ENCODE measurements at places on chromosomes 13 and 19. TPM values are rescaled to one million over a fixed set of nuclear protein-coding genes. Genes with fewer than 3 reads are reported as not detected.

GRCh38 chr13:106551751-106552150, 16.2 kb downstream of the ARGLU1 start:
- no peak for DNase-seq
- H3K27me3 ChIP-seq: no peaks in the 10 kb centered on the region
- H3K4me3 ChIP-seq: no peak overlapping the region
- H3K27ac ChIP-seq: no peak overlapping the region
- no peaks in the 10 kb centered on the region for H3K4me1 ChIP-seq

The APBA3 gene
- 14.6 TPM for total RNA-seq

The FXYD1 gene
- 152 TPM for total RNA-seq

The PSG7 gene
- not detected for total RNA-seq

- no peaks in the 10 kb centered on the region for H3K36me3 ChIP-seq
- no peak overlapping the region for H3K27ac ChIP-seq
- H3K27me3 ChIP-seq: no peaks in the 10 kb centered on the region
- no peaks in the 10 kb centered on the region for H3K4me1 ChIP-seq
- H3K4me3 ChIP-seq: no peak overlapping the region
Observed at GRCh38 chr13:34513526-34513925, 428.5 kb upstream of the NBEA start.

DNA sequence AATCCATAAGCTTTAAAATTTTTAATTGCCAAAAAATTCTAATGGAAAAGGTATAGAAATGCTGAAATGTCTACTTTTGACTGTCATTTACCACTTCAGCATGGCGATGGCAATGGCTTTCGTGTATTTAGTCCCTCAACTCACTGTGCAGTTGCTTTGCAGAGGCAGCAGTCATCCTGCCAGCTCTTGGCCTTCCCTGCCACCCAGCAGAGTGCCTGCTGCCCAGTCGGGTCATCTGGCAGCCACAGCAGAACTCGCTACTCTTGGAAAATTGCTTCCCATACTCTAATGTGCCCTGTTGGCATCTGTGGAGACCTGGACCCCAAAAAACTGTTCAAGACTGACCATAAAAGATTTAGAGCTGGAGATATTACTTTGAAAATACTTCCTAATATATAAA, 383.2 kb downstream of the UQCRFS1 start:
- H3K27me3 ChIP-seq: no peaks in the 10 kb centered on the region
- H3K36me3 ChIP-seq: no peaks in the 10 kb centered on the region
- peak; percentile 53 for DNase-seq
- no peak overlapping the region for H3K27ac ChIP-seq

The HDGFL2 gene
- total RNA-seq: 35.0 TPM

DNA sequence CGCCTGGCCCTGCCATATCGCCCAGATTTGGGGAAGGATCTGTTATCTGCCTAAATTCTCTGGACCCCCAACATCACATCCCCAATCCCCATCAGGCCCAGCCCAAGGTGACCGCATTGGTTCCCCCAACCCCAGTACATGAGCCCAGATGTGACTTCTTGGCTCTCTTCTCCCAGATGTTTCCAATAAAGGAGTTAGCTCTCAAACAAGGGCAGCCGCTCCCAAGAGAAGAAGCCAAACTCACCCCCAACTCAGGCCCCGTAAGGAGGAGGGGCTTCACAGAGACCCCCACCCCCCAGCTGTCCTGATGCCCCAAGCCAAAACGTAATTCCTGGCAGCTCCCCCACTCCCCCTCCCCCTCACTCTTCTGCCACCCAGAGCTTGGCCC, 6.9 kb downstream of the FBN3 start:
- H3K27ac ChIP-seq: no peak overlapping the region
- no peak overlapping the region for H3K4me3 ChIP-seq
- peaks cover 55% of the 10 kb centered on the region for H3K4me1 ChIP-seq
- no peaks in the 10 kb centered on the region for H3K36me3 ChIP-seq

- no peak overlapping the region for H3K27ac ChIP-seq
- no peaks in the 10 kb centered on the region for H3K36me3 ChIP-seq
- no peaks in the 10 kb centered on the region for H3K4me1 ChIP-seq
- H3K27me3 ChIP-seq: no peaks in the 10 kb centered on the region
- no peak for DNase-seq
Observed at GRCh38 chr13:24629320-24629719, 50.9 kb upstream of the ATP12A start.

- H3K4me3 ChIP-seq: no peak overlapping the region
- H3K36me3 ChIP-seq: no peaks in the 10 kb centered on the region
- DNase-seq: no peak
- no peak overlapping the region for H3K27ac ChIP-seq
- peaks cover 37% of the 10 kb centered on the region for H3K4me1 ChIP-seq
Observed at GRCh38 chr19:45645068-45645630, 6.0 kb upstream of the EML2 start.

GRCh38 chr19:14383661-14384555, 2.7 kb downstream of the ADGRE5 start:
- peaks cover 8% of the 10 kb centered on the region for H3K36me3 ChIP-seq
- no peaks in the 10 kb centered on the region for H3K27me3 ChIP-seq
- peaks cover 40% of the 10 kb centered on the region for H3K4me1 ChIP-seq
- peak; percentile 67 for DNase-seq
- H3K4me3 ChIP-seq: peak overlapping the region; percentile 24
- peak overlapping the region; percentile 71 for H3K27ac ChIP-seq

DNA sequence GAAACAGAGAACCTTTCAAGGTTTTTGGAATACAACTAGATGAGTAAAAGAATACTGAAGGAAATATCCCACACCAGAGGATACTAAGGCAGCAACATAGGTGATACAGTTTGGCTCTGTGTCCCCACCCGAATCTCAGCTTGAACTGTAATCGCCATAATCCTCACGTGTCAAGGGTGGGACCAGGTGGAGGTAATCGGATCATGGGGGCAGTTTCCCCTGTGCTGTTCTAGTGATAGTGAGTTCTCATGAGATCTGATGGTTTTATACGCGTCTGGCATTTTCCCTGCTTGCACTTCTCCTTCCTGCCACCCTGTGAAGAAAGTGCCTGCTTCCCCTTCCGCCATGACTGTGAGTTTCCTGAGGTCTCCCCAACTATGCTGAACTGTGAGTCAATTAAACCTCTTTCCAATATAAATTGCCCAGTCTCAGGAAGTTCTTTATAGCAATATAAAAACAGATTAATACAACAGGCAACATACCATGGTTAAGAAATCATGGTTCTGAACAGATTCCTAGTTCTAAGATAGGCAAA, 97.0 kb downstream of the ABCC4 start:
- peak; percentile 21 for DNase-seq
- H3K27ac ChIP-seq: no peak overlapping the region
- no peaks in the 10 kb centered on the region for H3K4me1 ChIP-seq

The CASP14 gene
- not detected for total RNA-seq

GRCh38 chr19:46471116-46471733, at the start of gene PNMA8A:
PNMA8A (minus strand) TSS chr19:46471563; CDS start chr19:46471035, 528 bp downstream.
- peak; percentile 96 for DNase-seq
- H3K36me3 ChIP-seq: peaks cover 15% of the 10 kb centered on the region
- H3K4me1 ChIP-seq: peaks cover 58% of the 10 kb centered on the region
- H3K27me3 ChIP-seq: peaks cover 3% of the 10 kb centered on the region
- peak within 1 kb of the TSS; percentile 61 for H3K4me3 ChIP-seq

GRCh38 chr13:72462726-72463125, 264.7 kb downstream of the MZT1 start:
- no peak overlapping the region for H3K27ac ChIP-seq
- H3K27me3 ChIP-seq: no peaks in the 10 kb centered on the region
- no peak for DNase-seq
- H3K36me3 ChIP-seq: no peaks in the 10 kb centered on the region
- H3K4me1 ChIP-seq: no peaks in the 10 kb centered on the region

DNA sequence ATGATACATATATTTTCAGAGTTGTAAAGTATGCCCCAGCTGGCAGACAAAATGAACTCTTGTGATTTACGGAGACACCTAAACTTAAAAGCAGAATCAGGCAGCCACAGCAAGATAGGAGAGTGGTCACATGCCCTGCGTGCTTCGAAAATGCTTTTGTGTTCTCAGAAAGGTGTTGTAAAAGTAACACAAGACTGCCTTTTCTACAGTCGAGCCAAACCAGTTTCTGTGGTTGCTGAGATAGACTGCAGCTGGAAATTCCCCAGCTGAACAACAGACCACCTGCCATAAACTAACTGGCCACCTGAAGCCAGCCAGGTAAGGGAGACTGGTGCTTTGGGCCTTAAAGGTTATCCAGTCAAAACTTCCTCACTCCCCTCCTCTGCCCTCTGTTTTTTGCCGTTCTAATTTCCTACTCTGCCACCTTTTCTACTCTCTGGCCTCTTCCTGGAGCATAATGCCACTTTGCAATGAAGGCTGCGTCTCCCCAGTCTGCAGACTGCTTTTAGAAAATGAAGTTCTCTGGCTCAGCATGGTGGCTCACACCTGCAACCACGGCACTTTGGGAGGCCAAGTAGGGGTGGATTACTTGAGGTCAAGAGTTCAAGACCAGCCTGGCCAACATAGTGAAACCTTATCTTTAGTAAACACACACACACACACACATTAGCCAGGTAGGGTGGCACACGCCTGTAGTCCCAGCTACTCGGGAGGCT, 381.2 kb upstream of the SLITRK1 start:
- H3K27me3 ChIP-seq: no peaks in the 10 kb centered on the region
- DNase-seq: no peak
- H3K4me1 ChIP-seq: no peaks in the 10 kb centered on the region
- no peaks in the 10 kb centered on the region for H3K36me3 ChIP-seq
- no peak overlapping the region for H3K4me3 ChIP-seq

Data from muscle of leg (tissue), 16 donors.